Renal cortex interstitium (tissue), 15 donors: ENCODE measurements at places on chromosomes 7 and 10. TPM values are rescaled to one million over a fixed set of nuclear protein-coding genes. Genes with fewer than 3 reads are reported as not detected.

The LRRC17 gene
- 65.5 TPM for polyA plus RNA-seq

The TEX36 gene
- polyA plus RNA-seq, result not detected

The FBXL13 gene
- 2.9 TPM for polyA plus RNA-seq

The LRRD1 gene
- 0.28 TPM for polyA plus RNA-seq

- no peak for DNase-seq
Measured at GRCh38 chr7:149310113-149310836, 48.3 kb downstream of the ZNF783 start.

- no peak for DNase-seq
Measured at GRCh38 chr7:135098391-135098790, 49.5 kb upstream of the TMEM140 start.

DNA sequence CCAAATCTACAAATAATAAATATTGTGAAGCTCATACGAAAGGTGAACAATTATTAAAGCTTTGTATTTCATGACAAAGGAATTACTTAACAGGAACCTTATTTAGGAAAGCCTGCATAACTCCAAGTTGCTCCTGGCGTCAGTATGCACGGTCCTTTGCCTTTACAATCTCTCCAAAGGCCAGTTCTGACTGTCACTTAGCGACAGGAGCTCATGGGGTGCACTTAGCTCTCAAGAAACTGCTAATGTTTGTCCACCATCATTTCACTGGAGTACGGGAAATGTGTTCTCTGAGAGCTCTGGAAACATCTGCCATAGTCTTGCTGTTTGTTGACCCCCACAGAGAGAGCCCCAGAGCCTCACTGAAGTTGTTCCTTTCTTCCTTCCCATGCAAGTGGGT, 781.5 kb upstream of the POM121L12 start:
- DNase-seq, result no peak

DNA sequence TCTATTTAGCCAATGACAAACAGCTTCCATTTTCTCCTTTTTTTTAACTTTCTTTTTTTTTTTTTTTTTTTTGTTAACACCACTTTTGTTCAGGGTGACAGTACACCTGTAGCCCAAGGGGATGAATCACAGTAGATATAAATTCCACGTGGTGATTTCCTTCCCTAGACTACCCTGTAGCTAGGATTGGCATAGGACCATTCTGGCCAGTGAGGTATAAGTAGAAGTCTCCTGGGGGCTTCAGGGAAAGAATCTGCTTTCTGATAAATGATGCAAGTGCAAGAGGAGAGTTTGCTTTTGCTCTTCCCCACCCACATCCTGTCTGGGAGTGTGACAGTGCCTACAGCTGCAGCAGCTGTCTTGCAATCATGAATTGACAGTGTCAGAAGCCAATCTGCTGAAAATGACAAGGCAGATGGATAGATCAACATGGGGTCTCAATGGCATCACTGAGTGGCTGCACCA, 63.2 kb upstream of the TOMM7 start:
- DNase-seq, result no peak

GRCh38 chr7:2661602-2662272, 26.3 kb upstream of the AMZ1 start:
- no peak for DNase-seq
